ENCODE measurements at places on chromosomes 2 and 18.

DNA sequence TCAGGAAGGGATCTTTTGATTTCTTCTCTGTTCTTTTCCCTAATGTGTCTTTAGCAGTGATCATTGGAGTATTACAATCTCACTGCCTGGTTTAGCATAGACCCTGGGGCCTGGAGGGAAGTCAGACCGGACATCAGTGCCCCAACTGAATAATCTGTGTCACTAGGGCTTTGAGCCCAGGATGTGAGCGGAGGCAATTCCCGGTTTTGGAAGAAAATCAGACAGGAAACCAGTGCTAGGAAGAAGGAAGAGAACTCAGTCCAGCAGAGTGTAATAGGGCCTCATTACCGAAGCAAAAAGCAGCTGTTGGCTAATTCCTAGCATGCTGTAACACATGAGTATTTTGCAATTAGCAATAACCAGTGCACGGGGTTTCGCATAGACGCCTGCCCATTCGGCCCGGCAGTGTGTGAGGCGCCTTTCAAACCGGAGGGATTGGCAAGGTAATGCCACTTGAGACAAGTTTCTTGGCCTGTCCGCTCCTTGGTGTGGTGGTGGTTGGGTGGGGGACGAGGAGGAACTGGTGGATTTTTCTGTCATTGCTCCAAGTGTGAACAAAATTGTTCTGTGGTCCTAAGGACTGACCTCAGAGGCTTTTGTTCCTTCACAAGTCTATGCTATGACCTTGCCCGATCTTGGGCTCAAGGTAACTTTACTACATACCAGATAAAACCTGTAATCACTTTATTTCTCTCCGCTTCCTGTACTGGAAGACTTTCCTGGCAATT, 2.8 kb downstream of the FOSL2 start:
- no peak for DNase-seq

DNA sequence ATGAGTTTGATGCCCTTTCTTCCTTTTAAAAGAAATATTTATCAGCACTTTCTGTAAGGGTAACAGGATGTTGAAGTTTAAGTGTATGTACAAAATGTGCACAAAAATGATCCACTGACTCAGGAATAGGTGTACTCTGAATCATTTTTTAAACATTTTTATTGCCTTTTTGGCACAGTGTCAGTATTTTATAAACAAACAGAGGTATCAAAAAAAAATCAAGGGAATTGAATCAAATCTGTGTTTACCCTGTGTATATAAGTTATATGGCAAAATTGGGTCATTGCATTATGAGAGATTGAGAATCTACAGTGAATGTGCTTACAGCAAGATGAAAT, 513.9 kb upstream of the NETO1 start:
- DNase-seq, result no peak

GRCh38 chr2:2566396-2567323, 235.6 kb upstream of the MYT1L start:
- DNase-seq, result no peak

DNA sequence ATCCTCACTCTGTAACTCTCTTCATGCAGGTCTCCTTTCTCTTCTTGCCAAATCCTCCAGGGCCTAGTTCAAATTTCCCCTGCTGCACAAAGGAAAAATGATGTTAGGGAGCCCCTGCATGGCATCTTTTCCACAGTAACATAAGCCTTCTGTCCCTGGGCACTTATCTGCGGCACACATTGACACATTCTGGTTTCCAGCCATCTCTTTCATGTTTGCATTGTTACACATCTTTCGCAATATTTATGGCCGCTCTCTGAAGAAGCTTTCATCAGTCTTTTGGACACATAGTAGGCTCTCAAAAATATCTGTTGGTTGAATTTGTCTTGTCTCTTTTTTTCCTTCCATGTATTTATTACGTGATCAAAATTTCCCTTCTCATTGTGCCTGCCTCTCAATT, 1806.1 kb upstream of the PIK3C3 start:
- DNase-seq, result no peak

GRCh38 chr2:29579495-29580169, 341.8 kb downstream of the ALK start:
- no peak for DNase-seq

GRCh38 chr18:34977838-34978532, 63.2 kb upstream of the MAPRE2 start:
- DNase-seq, result peak; percentile 48

GRCh38 chr2:220847006-220847405, 725.1 kb downstream of the EPHA4 start:
- DNase-seq, result no peak

All from stimulated activated CD8-positive, alpha-beta memory T cell treated with anti-CD3 and anti-CD28 coated beads, Interleukin-2, amount 100 ng/mL, for 48 hours (primary cell).